ENCODE measurements at places on chromosomes 4 and X.

DNA sequence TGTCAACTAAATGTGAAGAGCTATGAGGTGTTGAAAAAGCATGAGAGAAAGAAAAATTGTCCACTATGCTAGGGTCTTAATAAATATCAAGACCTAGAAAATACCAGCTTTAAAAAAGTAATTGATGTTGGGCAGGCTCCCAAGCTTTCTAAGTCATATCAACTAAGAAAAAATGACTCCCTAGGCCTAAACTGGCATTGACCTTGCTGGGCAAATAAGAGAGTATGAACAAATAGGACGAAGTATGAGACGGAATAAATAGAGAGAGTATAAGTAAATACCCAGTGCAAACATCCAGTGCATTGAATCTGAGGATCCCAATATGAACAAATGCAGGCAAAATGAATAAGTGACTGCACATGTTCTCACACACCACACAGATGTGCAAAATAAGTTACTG, 3.2 kb downstream of the KDR start:
- no peak for DNase-seq

DNA sequence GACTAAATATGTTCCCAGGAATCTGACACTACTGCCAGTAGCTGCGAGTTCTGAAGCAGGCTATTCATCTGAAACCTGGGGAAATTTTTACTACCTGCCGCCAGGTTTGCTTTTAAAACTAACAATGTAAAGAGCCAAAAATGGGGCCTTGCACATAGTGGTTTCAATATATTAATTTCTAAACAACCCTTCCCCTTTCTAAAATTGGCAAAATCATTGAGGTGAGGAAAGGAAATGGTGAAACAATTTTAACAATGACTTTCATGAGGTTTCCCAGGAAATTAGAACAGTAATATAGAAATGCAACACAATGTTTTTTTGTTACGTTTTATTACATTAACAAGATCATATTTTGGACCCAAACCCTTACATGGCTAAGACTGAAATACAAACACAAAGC, 21.3 kb downstream of the FANCB start:
- no peak for DNase-seq

DNA sequence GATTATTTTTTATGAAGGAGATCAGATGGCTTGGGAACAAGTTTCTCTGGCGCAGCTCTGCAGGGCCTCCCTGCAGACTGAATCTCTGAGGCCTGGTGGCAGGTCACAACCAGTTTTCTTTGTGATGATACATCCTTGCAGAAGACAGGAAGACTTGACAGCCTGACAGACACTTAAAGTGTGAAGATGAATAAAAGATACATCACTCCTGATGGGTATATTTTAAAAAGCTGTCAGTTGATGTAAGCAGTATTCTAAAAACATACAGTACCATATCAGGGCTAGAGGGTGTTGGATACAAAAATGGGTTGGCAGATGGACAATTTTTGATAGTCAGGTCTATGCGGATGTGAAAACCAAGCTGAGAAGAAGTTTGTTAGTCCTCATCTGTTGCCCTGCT, 239.5 kb downstream of the LHFPL1 start:
- DNase-seq, result no peak

GRCh38 chrX:107507093-107507743, 57.8 kb downstream of the FRMPD3 start:
- no peak for DNase-seq

DNA sequence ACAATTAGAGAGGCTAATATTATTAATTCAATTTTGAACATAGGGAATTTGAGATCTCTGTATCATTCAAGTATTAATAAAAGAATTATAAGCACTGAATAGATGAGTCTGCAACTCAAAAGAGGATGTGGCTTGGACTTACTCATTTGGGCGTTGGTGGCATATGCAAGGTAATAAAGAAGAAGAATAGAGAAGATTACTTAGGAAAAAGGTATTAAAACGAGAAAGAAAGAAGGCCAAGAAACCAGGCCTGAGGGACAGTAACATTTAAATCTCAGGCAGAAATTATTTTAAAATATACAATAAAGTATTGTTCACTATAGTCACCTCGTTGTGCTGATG, 383.0 kb upstream of the INTU start:
- DNase-seq, result no peak

DNA sequence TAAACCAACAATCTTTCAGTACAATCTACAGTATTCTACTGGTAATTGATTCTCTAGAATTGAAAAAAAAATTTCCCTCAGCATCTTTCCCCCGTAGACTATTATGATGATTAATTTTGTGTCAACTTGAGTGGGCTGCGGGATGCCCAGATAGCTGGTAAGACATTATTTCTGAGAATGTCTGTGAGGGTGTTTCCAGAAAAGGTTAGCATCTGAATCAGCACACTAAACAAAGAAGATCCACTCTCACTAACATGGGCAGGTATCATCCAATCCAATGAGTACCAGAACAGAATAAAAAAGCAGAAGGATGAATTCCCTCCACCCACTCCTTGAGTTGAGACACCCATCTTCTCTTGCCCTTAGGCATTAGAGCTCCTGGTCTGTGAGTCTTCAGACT, 186.1 kb upstream of the MAB21L2 start:
- DNase-seq, result no peak

- no peak for DNase-seq
Measured at GRCh38 chr4:54687887-54688841, 30.4 kb downstream of the KIT start.
